Activated naive CD4-positive, alpha-beta T cell treated with anti-CD3 and anti-CD28 coated beads for 36 hours (primary cell): ENCODE measurements at places on chromosomes 2 and 18.

DNA sequence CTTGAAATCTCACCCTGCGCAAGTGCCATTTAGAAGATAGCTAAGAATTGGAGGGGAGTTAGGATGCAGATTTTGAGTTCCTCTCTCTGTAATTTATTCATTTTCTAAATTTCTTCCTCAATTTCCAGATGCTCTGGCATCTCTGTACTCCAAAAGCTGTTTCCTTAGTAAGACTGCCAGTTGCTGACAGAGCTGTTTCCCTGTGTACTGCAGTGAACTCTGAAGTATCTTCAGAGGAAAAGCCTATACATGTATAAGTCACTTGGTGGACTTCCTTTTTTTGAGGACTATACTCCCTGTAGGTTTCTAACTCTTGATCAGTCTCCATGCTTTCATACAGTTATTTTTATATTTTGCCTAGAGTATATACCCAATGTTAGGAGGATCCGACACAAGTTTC is 1.5 kb upstream of the RESP18 start:
- no peak for DNase-seq

DNA sequence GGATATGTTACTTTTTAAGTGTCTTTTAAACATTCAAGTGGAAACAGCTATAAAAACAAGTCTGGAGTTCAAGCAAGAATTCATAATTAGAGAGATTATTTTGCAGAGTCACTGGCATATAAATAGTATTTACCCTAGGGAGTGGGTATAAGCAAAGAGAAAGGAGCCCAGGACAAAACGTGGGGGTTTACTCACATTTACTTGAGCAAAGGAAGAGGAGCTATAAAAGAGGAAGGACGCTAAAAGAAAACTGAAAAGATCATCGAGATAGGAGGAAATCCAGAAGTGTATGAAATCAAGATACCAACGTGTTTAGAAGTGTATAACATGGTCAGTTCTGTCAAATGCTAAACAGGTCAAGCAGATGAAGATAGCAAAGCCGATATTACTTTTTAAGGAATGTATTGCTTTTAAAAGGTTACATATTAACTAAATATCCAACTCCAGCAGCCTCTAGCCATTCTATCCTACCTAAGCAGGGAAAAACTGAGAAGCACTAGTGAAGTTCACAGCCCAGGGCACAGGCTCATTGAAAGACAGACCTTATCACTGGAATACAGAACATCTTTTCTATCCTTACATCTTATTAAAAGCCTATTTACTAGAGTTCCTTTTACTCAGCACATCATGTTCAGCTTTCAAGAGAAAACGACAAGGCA is 8.6 kb downstream of the KANSL1L start:
- no peak for DNase-seq

DNA sequence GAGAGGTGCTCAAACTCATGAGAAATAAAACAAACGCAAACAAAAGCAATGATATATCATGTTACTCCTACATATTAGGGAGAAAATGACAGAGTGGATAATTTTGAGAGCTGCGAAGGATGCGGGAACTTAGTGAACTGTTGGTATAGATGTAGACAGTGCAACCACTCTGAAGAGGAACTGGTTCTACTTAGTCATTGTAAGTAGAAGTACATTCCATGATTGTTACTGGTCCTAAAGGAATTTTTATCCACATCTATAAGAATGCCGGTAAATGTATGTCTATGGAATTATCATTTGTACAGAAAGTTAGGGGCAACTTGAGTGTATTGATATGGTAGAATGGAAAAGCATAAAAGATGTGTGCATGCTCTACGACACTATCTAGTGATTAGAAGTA is 1238.4 kb downstream of the LRP1B start:
- no peak for DNase-seq

DNA sequence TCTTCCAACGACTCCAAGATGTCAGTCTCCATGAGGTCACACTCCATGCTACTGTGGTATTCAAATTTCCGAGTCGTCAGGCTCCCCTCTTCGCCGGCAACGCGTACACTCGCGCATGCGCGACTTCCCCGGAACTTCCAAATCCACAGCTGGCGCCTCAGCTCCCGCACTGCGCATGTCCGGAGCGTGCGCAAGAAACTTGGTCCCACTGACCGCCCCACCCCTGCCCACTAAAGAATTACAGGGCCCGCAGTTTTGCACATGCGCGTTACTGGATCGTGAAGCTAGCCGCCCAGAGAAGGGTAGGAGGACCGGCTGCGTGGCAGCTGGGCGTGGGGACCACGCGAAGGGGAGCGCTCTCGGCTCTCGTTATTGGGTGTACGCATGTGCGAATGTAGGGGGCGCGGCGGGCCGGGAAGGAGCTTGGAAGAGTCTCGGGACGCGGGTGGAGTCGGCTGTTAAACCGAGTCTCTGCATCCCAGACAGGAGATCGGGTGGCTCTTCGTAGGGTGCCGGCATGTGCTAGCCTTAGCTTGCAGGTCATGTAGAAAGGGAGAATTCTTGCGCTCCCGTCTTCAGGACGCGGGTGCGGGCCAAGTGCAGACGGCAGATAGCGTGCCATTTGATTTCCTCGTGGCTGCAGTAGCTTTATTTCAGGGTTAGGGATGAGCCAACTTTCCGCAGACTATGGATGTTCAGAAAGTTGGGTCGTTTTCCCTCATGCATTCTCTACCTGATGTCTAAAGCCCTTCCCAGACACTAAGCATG is at the start of gene FAM98A:
Gene FAM98A, minus strand, starts transcription at position 125 of the 768 bp plus-strand sequence. Its CDS starts 78 bp downstream, at position 47.
- peak; percentile 98 for DNase-seq

GRCh38 chr2:55899881-55900280 is 23.7 kb downstream of the EFEMP1 start:
- DNase-seq: no peak
